ENCODE measurements at places on chromosomes 1 and 21.

DNA sequence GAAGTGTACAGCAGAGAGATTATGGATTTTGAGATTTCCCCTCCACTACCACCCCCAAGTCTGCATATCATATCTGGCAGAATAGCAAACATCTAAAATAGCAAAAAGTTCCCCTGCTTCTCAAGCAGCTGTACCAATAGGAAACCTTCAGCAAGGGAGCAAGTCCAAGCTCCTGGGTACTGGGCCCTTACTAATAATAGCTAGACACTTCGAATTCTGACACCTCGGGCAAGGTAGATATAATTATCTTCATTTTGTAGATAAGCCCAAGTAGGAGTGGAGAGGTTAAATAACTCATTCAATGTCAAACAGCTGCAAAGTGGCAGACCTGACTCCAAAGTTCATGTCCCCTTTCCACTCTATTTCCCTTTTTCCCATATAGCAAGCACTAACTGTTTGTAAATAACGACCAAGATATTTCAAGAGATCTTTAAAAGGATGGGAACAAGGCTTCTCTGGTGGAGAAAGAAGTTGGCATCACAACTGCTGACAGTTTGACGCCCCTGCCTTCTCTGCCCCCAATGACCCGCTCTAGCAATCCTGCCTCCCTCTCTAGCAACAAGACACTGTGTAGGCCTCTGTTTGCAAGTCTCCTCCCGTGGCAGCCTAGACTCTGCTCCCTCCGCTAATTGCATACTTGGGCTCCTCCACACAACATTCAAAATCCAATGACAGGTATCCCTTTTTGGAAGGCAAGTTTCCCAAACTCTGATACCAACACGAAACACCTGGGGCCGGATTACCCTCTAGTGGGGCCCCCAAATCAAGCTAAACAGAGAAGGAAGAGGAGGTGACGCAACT, 18.7 kb upstream of the ADAR start:
- no peak for DNase-seq

GRCh38 chr1:42334240-42335049, 590 bp downstream of the FOXJ3 start:
- peak; percentile 27 for DNase-seq

- DNase-seq = no peak
Measured at GRCh38 chr1:192443616-192444015, 126.8 kb downstream of the RGS21 start.

DNA sequence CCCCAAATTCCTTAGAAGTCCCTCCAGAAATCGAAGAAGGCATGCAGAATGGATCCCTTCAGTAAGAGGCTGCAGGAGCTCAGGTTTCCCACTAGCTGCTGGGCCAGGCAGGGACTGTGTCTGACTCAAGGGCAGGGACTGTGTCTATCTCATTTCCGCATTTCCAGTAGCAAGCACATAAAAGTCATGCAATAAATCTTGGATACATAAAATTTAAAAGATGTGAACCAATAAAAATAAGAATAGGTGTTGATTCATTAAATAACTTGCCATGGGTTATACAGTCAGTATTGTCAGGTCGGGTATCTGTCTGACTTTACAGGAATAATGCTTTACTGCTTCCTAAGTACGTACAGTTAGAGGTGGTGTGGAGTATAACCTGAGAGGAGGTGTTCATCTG, 15.2 kb downstream of the PM20D1 start:
- DNase-seq = no peak

DNA sequence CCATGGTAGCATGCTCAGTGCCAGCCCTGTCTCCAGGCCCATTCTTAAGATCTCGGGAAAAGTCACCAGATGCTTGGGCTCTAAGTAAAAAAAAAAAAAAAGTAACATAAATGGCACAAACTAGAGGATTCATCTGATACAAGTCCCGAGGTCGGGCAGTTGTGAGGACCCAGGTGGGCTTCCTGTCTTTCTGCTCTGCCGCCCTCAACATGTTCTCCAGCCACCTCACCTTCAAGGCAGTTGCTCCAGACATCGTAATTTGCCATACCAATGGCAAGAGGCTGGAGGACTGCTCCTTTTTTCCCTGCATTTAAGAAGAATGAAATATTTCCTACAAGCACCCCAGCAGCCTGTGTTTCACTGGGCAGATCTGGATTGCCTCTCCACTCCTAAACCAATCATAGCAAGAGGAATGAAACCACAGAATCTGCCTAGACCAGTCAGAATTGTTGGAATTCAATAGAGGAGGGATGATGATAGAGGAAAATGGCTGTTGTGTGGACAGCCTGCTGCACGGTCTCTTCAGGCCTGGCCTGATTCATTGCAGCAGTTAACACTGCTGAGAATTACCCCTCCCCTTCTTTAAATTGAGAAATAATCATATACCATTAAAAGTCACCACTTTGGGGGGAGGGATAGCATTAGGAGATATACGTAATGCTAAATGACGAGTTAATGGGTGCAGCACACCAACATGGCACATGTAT, 5.4 kb downstream of the HMGN2 start:
- DNase-seq = no peak

DNA sequence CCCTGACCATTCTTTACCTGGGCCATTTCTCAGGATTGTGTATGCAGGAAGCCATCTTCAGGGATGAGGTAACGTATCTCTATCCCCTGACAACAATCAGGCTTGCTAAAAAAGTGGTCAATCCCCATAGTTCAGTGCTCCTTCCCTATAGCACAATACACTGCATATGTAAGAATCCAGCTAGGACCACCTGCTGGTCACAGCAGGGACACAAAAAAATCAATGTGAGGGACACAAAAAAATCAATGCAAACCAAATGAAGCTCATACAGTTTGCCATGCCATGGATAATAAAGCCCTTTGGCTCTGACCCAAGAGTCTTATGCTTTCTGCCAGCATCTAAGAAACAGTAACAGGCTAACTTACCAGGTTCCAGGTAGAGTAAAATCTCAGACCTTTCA, 16.3 kb downstream of the ACBD6 start:
- no peak for DNase-seq

- no peak for DNase-seq
Measured at GRCh38 chr1:232704256-232704655, 74.3 kb upstream of the SIPA1L2 start.

DNA sequence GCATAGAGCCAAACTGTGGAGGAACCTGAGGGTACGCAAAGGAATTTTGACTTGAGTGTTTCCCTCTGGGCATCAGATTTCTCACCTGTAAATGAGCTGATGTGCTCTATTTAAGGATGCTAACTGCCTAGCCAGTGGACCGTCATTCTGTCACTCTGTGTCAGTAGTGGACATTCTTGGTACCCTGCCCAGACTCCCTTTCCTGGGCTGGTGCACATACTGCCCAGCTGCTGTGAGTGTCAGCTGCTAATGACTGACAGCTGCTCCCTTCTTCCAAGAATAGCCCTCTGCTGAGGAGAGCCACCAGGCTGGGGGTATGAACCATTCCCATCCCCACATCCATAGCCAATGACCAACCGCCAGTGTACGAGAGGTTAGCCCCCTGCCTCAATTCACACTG, 193.1 kb upstream of the DAB1 start:
- no peak for DNase-seq

DNA sequence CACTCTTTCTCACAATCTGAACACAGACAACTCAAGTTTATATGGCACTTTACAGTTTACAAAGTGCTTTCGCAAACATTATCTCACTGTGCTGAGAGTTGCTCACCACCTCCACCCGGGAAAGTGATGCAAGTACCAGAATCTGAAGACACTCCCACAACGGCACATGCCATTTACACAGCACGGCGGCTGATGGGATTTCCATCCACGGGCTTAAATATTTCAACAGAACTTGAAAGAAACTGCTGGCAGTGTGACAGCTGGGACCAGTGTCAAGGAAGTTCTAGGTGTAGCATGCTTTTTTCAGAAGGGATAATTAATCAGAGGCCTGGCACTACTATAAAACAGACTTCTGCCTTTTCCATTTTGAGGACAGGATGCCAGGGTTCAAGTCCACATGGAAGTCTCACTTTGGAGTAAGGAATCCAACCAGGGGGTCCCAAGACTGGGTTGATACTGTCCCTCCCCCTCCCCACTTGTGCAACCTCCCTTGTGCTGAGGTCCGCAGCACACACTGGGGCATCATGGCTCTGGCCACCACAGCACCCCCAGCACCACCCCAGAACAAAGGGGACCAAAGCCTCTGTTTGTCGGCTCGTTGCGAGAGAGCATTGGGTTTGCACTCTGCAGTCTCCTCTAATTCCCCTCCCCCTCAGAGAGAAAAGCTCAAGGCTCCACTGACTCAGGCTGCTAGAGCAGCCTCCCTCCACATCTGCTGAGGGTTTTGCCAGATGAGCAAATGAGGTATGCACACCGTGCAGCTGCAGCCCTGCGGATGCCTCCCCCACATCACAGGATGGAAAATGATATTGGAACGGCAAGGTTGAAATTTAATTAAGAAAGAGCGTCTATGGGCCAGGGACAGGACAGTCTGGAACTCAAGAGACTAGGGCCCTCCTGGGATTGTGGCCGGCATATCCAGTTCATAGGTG, 154.9 kb downstream of the TGFBR3 start:
- DNase-seq = no peak

DNA sequence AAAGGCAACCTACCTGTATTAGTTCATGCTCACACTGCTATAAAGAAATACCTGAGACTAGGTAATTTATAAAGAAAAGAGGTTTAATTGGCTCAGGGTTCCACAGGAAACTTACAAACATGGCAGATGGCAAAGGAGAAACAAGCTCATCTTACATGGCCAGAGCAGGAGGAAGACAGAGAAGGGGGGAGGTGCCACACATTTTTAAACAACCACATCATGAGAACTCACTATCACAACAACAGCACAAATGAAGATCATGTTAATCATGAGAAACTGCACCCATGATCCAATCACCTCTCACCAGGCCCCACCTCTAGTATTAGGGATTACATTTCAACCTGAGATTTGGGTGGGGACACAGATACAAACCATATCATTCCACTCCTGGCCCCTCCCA, 90.6 kb upstream of the KCTD3 start:
- DNase-seq = no peak
